ENCODE measurements at places on chromosomes 5 and 9.
A peak's percentile ranks its signal among the peaks of the same experiment; 100 is the strongest.

GRCh38 chr9:123927625-123928532 lies 2.0 kb downstream of the DENND1A start:
- DNase-seq: no peak

GRCh38 chr9:37790096-37790495 lies 5.2 kb upstream of the EXOSC3 start:
- DNase-seq: peak; percentile 76

GRCh38 chr9:113993838-113994540 lies 84.1 kb downstream of the AMBP start:
- peak; percentile 94 for DNase-seq

- no peak for DNase-seq
Observed at GRCh38 chr5:58496488-58496887, 5.3 kb downstream of the GAPT start.

GRCh38 chr5:134581241-134581981 lies 51.2 kb downstream of the SAR1B start:
- DNase-seq: no peak
